ENCODE measurements at places on chromosomes 4 and X.

- no peaks in the 10 kb centered on the region for H3K27me3 ChIP-seq
- H3K27ac ChIP-seq = no peak overlapping the region
- H3K4me3 ChIP-seq = no peak overlapping the region
- H3K4me1 ChIP-seq = no peaks in the 10 kb centered on the region
- no peak for DNase-seq
Observed at GRCh38 chr4:184423003-184423686, 51.2 kb downstream of the IRF2 start.

- H3K4me3 ChIP-seq = no peak overlapping the region
- no peak for DNase-seq
- H3K4me1 ChIP-seq = no peaks in the 10 kb centered on the region
- no peak overlapping the region for H3K27ac ChIP-seq
- H3K27me3 ChIP-seq = no peaks in the 10 kb centered on the region
- H3K36me3 ChIP-seq = no peaks in the 10 kb centered on the region
Observed at GRCh38 chrX:112866175-112866574, 25.5 kb upstream of the AMOT start.

GRCh38 chr4:81647388-81647787 is 175.7 kb upstream of the RASGEF1B start:
- H3K4me1 ChIP-seq = no peaks in the 10 kb centered on the region
- H3K36me3 ChIP-seq = no peaks in the 10 kb centered on the region
- no peaks in the 10 kb centered on the region for H3K27me3 ChIP-seq
- H3K4me3 ChIP-seq = no peak overlapping the region
- H3K27ac ChIP-seq = no peak overlapping the region

DNA sequence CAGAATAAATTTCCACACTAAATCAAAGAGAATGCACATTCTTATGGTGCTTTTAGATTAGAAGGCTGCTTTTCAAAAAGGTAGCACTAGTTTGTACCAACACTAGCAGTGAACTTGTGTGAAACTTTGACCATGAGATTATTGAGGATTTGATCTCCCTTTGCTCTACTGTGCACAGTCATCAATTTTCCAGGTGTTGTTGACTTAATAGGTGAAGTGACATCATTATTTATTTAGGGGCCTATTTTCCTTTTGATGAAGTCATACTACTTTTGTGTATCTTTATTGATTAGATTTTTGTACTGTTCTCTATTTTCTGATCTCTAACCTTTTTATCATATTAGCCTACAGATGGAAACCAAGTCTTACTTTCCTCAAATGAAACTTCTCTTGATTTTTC is 507.9 kb upstream of the LCORL start:
- H3K27ac ChIP-seq = no peak overlapping the region
- no peak overlapping the region for H3K4me3 ChIP-seq
- DNase-seq = no peak
- H3K27me3 ChIP-seq = no peaks in the 10 kb centered on the region

DNA sequence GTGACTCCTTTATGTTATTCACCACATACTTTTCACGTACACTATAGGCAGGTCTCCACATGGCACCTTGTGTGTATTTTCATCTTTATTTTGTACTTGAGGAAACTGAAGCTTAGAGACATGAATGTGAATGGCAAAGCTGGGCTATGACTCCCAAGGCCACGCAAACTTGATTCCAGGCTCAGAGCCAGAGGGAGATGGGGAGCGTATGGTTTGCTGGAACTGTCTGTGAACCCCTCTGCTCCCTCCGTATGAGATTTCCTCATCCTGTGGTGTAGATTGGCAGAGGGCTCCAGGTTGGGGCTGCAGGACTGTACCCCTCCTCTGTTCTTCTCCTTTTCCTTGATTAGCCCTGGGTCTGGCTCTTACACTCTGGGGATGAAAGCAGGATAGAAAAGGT is 16.1 kb upstream of the STARD8 start:
- no peak overlapping the region for H3K27ac ChIP-seq
- no peaks in the 10 kb centered on the region for H3K27me3 ChIP-seq
- H3K4me3 ChIP-seq = no peak overlapping the region
- DNase-seq = no peak

DNA sequence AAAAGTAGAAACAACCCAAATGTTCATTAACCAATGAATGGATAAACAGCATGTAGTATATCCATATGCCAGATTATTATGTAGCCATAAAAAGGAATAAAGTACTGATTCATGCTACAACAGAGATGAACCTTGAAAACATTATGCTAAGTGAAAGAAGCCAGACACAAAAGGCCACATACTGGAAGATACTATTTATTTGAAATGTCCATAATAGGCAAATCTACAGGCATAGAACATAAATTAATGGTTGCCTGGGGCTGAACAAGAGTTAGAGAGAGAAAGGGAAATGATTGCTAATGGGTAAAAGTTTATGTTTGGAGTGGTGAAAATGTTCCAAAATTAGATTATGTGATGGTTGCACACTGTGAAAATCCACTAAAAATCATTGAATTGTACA is 44.4 kb downstream of the IL13RA2 start:
- H3K4me1 ChIP-seq = no peaks in the 10 kb centered on the region
- H3K36me3 ChIP-seq = no peaks in the 10 kb centered on the region
- no peaks in the 10 kb centered on the region for H3K27me3 ChIP-seq
- no peak overlapping the region for H3K4me3 ChIP-seq
- no peak for DNase-seq

Measured in aorta (tissue), 5 donors.